ENCODE measurements at places on chromosomes 7 and 10.

- DNase-seq, result no peak
Observed at GRCh38 chr10:94459385-94459784, 57.0 kb downstream of the TBC1D12 start.

GRCh38 chr10:45491061-45491460, 117.0 kb downstream of the ALOX5 start:
- DNase-seq, result no peak

DNA sequence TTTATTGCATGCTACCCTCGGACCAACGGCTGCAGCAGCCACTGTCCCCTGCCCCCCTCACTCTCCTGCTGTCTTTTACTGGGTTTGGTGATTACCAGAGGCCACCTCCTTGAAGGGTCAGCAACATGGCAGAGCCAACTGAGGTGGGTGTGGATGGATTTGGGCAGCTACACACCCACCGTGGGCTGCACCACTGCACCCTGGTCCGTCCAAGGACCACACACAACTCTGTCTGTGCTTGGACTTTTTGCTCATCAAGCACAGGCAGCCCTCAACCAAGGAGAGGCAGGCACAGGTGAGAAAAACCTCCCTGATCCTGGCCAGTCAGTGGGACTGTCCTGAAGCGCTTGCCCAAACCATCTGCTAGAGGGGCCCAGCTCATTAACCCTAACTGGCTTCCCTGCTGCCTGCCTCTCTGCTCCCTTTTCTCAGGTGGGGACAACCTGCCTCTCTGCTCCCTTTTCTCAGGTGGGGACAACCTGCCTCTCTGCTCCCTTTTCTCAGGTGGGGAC, 239.5 kb upstream of the PITRM1 start:
- no peak for DNase-seq

GRCh38 chr7:35498416-35498815, 196.5 kb downstream of the HERPUD2 start:
- DNase-seq, result no peak

DNA sequence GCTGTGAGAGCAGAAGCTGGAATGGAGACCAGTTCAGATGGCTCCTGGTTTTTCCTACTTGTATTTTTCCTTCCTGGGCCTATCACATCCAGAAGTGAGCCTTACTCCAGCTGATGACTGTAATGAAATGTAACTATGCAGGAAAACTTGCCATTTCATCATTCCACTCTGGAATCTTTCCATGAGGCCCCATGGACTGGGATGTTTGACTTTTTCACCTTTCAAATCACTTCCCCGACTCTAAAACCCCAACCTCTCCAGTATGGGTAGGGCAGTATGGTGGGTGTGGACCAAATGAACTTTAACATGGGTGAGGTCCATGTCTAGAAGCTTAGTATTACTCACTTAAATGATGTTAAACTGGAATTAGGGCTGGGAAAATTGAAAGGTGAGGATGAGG, 40.3 kb upstream of the DLD start:
- DNase-seq, result no peak

- no peak for DNase-seq
Observed at GRCh38 chr7:21969822-21970221, 24.1 kb upstream of the CDCA7L start.

DNA sequence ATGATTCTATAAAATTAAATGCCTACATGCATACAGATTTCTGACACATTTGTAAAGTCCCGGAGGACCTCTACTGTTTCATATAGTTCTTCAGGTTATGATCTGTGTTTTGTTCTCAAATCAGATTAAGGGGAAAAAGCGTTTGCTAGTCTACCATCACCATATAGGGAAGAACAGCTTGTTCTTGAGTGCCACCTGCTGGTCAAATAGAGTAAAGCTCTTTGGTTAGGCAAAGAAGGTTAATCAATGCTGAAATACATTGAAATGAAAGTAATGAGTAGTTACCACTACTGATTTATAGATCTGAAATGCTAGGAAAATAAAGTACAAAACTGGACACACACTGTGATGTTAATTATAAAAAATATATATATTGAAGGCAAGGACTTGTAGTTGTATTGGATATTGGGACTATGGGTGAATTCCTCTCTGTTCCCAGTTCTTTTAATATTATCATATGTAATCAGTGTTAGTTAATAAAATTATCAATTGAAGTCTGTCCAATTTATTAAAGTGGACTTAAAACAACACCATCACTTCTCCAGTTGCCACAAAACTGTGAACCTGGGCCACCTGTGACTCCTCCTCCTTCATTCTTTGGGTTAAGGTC, 72.6 kb upstream of the PDLIM1 start:
- DNase-seq, result peak; percentile 37

DNA sequence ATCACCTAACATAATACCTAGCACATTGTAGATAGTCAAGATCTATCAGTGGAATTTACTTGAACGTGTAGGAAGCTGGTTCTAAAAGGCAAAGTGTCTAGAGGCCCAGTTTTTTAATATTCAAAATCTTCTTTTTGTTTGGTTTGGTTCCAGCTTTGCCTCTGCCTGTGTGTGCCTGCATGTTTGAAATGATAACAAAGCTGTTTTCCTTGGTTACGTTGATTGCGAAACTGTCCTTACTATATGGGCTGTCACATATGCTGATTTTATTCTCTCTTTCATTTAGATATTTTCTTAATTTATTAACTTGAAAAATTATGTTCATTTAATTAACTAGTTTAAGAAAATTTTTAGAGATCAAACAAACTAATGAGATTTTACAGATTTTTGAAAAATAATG, 237.3 kb downstream of the SEMA3A start:
- no peak for DNase-seq

GRCh38 chr10:33055625-33056024, 97.6 kb upstream of the ITGB1 start:
- no peak for DNase-seq

DNA sequence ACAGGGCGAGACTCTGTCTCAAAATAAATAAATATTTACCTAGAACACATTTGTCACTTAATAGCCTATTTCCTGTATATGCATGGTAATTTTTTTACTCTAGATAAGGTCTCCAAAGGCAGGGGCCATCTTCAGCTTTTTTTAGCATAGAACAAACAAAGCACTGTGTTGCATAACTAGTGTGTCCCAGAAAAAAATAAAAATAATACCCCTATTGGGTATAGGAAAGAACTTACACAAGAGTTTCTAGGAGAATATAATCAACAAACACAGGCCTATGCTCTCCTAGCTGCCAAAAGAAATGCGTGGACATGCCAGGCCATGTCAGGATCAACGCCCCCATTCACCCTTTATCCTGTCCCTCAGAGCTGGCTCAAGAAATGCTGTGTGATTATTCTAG, 103.6 kb downstream of the PARD3 start:
- DNase-seq, result no peak

- no peak for DNase-seq
Observed at GRCh38 chr10:23442936-23443335, 4.1 kb downstream of the OTUD1 start.

DNA sequence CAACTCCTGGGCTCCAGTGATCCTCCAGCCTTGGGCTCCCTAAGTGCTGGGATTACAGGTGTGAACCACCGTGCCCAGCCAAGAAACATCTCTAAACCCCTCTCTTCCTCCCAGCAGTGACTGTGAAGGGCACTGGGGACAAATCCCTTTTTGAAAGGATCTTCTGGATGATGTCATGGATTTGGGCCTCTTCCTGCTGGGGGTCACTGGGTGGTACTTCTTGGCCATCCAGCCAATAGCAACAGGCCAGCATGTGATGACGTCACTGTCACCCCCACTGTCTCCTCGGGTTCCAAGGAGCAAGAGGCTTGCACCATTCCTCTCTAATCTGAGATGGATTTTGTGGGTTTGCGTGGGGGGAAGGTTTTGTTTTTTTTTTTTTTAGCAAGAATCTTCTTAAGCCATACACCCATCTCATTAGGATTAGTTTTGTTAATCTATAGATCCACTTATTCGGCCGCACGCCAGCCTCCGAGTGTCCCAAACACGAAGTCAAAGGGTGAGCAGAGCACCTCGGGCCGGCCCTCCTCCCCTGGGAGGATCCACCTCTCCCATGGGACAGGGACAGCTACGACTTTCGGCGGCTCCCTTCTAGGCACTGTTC, 29.4 kb upstream of the TNRC18 start:
- DNase-seq, result no peak

- no peak for DNase-seq
Observed at GRCh38 chr7:36898186-36898585, 173.9 kb upstream of the AOAH start.

DNA sequence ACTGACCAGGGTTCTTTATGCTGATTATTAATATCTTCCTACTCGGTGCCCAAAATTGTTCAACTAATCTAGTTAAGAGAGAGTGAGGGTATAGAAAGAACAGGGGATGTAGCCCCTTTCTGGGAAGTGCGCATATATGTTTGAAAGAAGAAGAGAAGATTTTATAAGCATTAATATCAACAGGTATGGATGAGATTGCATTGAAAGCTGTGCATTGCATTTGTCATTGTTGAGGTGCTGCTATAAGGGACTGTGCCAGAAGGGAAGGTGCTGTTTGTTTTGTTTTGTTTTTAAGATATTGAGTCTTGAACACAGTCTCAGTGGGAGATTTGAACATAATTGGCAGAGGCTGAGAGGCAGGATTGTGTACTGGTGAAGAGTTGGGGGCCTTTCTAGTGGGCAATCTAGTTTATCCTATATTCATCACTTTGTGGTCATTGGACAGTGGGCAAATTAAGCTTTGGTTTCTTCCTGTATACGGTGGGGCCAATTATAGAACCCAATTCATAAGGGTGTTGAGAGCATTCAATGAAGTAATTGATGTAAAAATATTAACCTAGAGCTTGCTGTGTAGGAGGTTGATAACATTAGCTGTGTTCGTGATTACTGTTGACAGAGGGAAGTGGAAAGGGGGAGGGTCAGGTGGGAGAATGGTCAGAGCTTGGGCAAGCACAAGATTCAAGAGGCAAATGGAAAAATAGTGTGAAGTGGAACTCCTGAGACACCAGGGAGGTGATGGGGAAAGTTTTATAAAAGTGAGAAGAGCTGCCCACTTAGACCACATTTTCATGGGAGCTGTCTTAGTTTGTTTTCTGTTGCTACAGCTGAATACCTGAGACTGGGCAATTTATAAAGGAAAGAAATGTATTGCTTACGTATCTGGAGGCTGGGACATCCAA, 19.9 kb upstream of the PCGF5 start:
- no peak for DNase-seq

GRCh38 chr10:62153191-62153590, 115.5 kb downstream of the RTKN2 start:
- DNase-seq, result no peak

GRCh38 chr7:29619848-29620555, 56.4 kb downstream of the PRR15 start:
- no peak for DNase-seq

- no peak for DNase-seq
Observed at GRCh38 chr10:118290471-118290995, 51.6 kb downstream of the FAM204A start.

DNA sequence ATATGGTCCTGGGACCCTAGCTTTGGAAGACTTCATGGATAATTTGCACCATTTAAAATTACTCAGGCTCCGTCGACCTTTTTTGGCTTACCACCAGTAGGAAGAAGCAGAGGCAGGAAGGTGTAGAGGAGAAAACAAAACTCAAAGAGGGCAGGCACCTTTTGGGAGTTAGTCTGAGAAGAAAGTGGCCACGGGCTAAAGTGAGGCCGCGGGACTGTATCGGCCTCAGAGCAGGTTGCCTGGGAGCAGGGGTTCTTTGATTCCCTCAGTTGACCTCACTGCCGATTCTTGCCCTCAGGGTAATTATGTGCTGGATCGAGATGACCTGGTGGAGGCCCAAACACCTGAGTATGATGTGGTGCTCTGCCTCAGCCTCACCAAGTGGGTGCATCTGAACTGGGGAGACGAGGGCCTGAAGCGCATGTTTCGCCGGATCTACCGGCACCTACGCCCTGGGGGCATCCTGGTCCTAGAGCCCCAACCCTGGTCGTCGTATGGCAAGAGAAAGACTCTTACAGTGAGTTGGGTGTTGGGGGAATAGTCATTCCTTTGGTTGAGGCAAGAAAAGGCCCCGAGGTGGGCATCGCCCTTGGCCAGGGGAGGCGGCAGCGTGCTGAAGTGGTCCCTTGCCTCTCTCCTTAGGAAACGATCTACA, 3.1 kb downstream of the MEPCE start:
- DNase-seq, result no peak

DNA sequence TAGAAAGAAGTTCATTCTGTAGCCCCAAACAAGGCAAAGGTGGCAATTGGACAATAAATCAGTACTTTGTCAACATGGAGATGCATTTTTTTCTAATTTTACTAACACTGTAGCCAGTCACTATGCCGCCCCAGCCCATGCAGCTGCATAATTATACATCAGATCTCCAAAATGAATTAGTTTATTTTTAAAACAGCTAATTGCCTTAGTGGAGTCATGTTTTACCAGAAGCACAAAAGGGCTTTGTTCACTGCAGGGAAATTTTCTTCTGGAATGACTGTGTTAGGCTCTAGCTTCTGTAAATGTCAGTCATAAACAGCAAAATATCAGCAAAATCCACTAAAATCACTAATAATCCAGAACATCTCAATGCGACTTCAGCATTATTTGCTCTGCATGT, 20.1 kb upstream of the HDAC9 start:
- no peak for DNase-seq

GRCh38 chr7:157482025-157482424, 145.2 kb downstream of the DNAJB6 start:
- no peak for DNase-seq

- no peak for DNase-seq
Observed at GRCh38 chr7:64667311-64667710, 1.4 kb downstream of the ZNF107 start.

- DNase-seq, result no peak
Observed at GRCh38 chr10:92999191-92999590, 61.4 kb upstream of the CYP26C1 start.

DNA sequence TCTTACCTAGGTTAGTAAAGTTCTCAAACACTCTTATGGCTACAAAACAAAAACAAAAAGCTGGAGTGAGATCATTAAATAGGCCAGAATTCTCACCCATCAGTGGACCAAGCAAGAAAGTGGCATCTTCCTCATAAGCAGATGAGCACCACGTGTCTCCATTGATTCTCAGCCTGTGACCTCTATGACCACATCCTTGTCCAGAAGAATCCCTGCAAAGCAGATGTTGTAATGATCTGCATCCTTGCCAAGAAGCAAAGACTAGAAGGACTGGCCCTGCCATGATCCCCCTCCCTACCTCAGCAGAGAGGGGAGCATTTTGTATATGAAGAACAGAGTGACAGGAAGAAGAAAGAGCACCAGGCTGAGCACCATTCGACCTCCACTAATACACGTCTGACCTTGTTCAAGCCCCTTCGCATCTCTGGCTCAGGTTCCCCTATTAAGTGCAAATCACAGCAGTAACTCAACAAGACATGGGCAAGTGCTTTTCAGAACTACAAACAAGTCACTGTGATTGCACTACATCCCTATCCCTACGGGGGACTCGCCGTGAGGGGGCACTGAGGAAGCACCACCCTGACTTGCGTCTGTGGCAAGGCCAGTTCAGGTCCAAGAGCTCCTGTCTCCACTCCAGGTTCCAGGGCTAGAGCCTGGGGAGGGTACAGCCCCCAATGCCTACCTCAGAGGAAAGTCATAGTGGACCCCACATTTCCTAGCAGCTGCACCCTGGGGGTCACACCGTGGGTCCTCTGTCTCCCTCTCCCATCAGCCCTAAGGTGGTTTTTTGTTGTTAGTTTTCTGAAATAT, 22.2 kb upstream of the RASSF4 start:
- no peak for DNase-seq

- DNase-seq, result no peak
Observed at GRCh38 chr7:51308696-51309095, 7.9 kb downstream of the COBL start.

GRCh38 chr7:28107960-28108359, 72.6 kb downstream of the JAZF1 start:
- no peak for DNase-seq
